NCI-H774 (cell line): ENCODE measurements at places on chromosomes 6 and 20.

- DNase-seq = no peak
These were observed 40.8 kb downstream of the CCDC170 start for GRCh38 chr6:151534576-151534975.

DNA sequence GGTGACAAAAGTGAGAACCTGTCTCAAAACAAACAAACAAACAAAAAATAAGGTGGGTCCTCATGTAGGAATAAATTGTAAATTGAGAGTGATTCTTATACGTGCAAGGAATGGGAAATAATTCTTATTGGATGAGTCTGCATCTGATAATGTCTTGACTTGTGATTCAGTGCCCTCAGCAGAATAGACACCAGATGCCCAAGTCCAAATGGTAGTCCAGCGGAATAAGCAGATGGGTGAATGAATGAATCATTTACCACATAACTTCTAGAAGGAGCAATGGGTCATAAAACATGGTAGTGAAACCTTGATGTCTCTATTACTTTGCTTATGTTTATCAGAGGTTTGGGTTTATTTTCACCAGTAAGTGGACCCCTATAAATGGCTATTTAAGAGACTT is 747.7 kb downstream of the PHF3 start:
- no peak for DNase-seq

- no peak for DNase-seq
These were observed 534.7 kb downstream of the PHF3 start for GRCh38 chr6:64170316-64170715.

DNA sequence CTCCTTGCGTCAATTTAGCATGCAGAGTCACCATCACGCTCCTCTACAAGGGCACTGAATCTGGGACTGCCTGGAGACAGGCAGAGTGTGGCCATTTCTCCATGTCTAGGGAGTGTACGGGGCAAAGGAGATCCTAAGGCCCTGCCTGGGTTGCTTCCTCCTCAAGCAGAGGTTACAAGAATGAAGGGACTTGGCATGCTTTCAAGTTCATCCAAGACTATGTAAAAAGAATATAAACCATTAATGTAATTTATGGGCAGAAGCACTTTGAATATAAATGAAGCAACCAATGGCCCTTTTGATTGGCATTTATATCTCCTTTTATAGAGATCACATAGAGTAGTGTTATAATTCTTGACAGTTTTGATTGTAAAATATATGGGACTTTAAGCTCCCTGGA is 137.5 kb downstream of the BTBD3 start:
- DNase-seq = no peak

GRCh38 chr6:41167173-41167963 is 4.5 kb upstream of the TREM2 start:
- DNase-seq = no peak

- DNase-seq = no peak
These were observed 16.0 kb upstream of the ZNF831 start for GRCh38 chr20:59147586-59147985.

- DNase-seq = no peak
These were observed 40.9 kb downstream of the VSTM2L start for GRCh38 chr20:37943501-37944455.

- no peak for DNase-seq
These were observed 22.3 kb upstream of the KCNK16 start for GRCh38 chr6:39344821-39345280.

DNA sequence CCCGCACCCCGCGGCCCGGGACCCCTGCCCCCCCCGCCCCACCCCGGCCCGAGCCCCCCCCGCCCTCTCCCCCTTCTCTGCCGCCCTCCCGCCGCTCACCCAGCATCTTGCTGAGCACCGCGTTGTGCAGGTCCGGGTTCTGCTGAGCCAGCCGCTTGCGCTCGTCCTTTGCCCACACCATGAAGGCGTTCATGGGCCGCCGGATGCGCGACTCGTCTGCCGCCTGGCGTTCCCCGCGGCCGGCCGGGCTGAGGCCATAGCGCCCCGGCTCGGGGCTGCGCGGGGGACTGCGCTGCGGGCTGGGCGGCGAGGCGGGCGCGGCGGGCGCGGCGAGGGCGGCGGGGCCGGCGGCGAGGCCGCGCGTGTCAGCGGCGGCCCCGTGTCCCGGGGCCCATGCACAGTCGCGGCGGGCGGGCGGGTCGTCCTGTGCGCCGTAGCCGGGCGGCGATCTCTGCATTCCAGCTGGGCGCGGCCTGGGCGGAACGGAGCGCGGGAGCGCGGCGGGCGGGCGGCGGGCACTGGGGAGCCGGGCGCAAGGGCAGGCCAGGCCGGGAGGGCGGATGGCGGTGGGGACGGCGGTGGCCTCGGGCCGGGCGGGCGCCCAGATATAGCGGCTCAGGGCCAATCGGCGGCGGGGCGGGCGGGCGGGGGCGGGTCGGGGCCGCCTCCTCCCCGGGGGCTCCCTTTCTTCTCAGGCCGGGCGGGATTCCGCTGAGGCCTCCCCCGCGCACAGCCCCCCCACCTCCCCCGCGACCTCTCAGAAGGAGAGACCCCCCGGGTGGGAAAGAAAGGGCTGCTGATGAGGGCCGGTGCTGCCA is at the start of gene SOX18:
SOX18 (minus strand) TSS at position 580 of the 818 bp plus-strand sequence; CDS start at position 457, 123 bp downstream.
- no peak for DNase-seq

GRCh38 chr6:91117550-91117949 is 530.7 kb upstream of the MAP3K7 start:
- no peak for DNase-seq

GRCh38 chr6:72643214-72643613 is 21.4 kb downstream of the KCNQ5 start:
- no peak for DNase-seq

- DNase-seq = peak; percentile 6
These were observed 210.9 kb upstream of the HDDC2 start for GRCh38 chr6:125512621-125513020.

- DNase-seq = no peak
These were observed 1.3 kb upstream of the SLC17A1 start for GRCh38 chr6:25833136-25833535.

- DNase-seq = no peak
These were observed 922.9 kb downstream of the TBC1D32 start for GRCh38 chr6:120411394-120411793.

GRCh38 chr6:134097114-134097707 is 44.8 kb upstream of the SLC2A12 start:
- DNase-seq = peak; percentile 89

- DNase-seq = no peak
These were observed 123.5 kb downstream of the GRM4 start for GRCh38 chr6:34022250-34022872.

DNA sequence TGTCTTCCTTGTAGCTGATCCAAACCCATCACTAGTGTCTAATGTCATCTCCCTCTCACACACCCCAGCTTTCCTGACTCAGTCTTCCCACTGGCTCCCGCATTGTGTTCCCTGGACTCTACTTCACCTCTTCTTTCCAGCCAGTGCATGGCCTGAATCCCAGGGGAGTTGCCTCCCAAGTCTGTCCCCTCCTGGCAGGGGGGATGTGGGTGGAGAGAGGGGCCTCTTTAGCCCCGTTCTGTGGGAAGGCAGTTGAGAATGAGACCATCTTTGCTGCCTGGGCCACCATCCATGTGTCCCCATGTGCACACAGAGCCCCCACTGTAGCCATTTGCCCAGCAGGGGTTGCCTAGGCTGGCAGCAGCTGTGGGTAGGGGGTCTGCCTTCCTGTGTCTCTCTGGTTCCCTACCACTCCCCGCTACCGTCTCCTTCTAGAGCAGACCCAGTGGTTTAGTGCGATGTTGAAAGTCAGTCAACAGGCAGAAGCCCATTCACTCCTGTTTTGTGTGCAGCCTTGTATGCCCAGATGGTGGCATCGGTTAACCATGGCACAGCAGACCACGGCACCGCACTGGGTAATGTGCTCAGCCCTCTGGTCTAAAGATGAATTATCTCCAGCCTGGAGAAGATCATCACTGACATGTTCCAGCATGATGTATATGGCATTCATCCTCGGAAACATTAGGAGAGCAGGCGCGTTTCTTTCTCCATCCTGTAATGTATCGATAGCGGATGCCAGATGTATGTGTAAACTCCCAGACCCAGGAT is 178.8 kb upstream of the SNX9 start:
- no peak for DNase-seq

DNA sequence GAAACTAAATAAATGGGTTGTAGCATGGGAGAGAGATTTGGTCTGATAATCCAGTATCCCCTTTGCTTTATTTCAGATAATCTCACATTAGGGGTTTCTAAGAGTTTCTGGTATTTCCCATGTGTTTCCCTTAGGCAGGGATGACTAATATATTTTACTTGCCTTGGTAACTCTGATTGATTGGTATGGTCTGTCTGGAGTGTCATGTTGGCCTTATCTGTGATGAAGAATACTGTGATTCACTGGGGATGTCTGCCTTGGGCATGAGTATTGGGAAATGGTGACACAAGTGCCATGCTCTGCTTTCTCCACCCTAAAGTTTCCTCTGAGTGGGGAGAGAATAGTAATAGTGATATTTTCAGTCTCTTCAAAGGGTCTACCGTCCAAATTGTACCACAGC is 10.1 kb downstream of the SLC22A2 start:
- no peak for DNase-seq

GRCh38 chr20:22684763-22685443 is 100.5 kb upstream of the FOXA2 start:
- DNase-seq = no peak

GRCh38 chr6:25277857-25278256 is 1.3 kb upstream of the CARMIL1 start:
- no peak for DNase-seq

DNA sequence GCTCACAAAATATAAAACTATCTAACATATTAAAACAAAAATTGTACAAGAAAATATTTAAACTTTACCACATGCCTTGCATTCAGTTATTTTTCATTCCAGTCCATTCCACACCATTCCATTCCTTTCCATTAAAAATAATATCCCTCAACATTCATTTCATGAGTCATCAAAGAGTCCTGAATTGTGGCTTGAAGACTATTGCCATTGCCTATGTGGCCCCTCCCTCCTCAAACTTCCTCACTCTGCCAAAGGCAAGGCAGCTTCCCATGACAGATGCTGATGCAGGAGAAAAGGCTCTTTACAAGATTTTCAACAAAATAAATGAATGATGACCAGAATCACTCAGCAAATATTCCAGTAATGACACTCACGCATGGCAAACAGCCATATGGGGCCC is 31.7 kb downstream of the IL20RA start:
- DNase-seq = no peak

DNA sequence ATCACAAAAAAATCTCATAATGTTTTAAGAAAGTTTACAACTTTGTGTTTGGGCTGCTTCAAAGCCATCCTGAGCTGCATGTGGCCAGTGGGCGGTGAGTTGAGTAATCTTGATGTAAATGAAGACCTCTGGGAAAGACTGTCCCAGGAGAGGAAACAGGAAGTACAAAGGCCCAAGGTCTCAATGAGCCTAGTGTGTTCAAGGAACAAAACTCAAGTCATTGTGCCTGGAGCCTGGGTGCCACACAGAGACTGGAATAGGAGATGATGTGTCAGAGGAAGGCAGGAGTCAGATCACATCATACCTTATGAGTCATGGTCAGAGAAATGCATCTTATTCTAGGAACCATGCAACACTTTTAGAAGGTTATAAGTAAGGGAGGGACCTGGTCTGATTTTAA is 51.5 kb downstream of the COL19A1 start:
- DNase-seq = no peak

GRCh38 chr6:14530385-14530784 is 412.8 kb downstream of the CD83 start:
- no peak for DNase-seq

- no peak for DNase-seq
These were observed 68.8 kb upstream of the EPB41L1 start for GRCh38 chr20:36085686-36086267.

DNA sequence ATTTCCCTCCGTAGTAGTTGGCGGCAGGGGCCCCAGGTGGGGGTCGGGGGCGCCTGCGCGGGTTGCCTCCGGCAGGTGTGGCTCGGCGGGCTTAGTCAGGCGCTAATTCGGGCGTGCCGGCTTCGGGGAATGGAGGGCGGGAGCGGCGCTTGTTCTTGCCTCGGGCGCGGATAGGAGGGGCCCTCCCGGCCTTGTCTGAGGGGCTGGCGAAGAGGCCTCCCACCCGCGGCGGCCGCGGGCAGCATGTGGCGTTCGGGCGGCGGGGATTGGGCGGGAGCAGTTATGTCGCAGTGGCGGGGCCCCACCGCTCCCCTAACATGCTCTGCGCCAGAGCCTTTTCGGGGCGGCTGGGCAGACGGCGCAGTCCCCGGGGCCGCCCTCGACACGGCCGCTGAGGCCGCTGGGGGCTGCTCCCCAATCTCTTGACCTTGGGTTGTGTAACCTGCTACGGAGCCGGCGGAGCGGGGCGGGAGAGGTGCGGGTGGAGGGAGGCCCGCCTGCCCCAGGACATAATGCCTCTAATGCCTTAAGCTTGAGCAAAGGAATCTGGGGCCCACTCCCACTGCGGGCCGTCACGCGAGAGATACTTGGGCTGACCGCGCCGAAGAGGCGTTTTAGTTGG is 1.1 kb downstream of the AMD1 start:
- DNase-seq = peak; percentile 73

- DNase-seq = no peak
These were observed 50.3 kb downstream of the EIF2S2 start for GRCh38 chr20:34061695-34062094.

DNA sequence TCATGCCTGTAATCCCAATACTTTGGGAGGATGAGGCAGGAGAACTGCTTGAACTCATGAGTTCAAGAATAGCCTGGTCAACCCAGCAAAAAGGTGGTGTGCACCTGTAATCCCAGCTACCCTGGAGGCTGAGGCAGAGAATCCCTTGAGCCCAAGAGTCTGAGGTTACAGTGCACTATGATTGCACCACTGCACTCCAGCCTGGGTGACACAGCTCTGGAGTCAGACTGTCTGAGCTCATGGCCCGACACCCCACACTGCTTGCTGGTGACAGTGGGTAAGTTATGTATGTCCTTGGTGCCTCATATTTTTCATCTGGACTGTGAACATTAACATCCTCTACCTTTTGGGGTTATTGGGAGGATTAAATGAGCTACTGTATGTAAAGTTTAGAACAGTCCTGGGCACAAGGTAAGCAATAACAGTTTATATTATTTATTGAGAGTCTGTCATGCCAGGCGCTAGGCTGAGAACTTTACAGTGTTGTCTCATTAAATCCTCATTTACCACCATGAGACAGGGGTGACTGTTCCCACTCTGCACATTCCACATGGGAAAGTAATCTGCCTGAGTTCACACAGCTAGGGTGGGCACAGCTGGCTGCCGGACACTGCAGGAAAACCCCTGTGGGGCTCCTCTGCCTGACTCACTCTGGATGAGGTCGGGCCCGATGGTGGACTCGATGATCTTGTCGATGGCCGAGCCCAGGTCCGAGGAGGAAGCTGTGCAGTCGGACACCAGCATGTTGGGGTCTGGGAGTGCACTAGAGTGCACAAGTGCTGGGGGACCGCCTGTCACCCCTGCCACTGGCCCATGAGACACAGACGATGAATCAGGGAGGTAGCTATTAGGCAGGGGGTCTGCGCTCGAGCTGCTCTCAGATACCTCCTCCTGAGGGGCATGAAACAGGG is 2.9 kb downstream of the ZNF335 start:
- no peak for DNase-seq

DNA sequence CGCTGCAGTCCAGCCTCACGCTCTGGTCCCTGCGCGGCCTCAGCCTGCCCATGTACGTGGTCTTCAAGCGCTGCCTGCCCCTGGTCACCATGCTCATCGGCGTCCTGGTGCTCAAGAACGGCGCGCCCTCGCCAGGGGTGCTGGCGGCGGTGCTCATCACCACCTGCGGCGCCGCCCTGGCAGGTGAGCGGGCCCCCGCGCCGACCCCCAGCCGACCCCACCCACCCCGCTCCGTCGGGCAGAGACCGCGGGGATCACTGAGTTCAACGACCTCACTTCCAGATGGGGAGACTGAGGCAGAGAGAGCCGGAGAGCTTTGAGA is 545 bp downstream of the SLC35D3 start:
- DNase-seq = peak; percentile 25

- DNase-seq = no peak
These were observed 301.2 kb downstream of the ADGRG6 start for GRCh38 chr6:142602972-142603371.
